ENCODE measurements at places on chromosomes 1 and 21. TPM values are rescaled to one million over a fixed set of nuclear protein-coding genes. Genes with fewer than 3 reads are reported as not detected.

DNA sequence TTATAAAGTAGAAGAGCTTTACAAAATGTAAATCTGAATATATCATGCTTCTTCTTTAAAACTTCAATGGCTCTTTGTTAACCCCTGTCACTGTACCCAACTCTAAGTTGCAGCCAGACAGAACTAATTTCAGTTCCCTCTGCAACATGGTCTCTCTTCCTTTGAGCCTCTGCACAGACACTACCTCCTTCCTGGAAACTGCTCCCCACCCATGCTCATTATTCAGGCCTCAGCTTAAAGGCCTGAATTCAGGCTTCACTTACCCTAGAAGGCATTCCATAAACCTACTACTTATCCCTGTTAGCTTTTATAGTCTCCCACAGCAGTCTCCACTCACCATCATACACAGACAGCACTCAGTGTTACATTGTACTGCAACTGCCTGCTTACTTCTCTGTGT lies 2.6 kb upstream of the EEIG2 start:
- no peak for DNase-seq

DNA sequence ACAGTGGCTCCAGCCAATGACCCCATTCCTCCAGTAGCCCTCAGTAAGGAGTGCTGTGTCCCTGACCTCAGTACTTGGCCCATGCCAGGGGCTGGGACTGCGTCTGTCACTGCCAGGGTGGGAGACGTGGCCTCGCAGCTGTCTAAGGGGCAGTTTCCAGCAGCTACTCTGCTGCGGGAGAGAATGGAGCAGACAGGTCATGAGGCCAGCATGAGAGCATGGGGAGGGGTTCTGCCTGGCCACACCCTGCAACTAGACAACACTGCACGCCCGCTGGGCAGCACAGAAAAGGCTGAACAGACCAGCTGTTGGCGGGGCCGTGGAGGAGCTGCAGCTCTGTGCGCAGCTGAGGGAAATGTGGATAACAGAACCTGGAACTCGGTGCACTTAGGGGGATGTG lies 91.6 kb upstream of the COL6A1 start:
- DNase-seq: peak; percentile 17

OR14I1 gene
- not detected for total RNA-seq

SPRR2B gene
- not detected for total RNA-seq

- peak; percentile 84 for DNase-seq
Observed at GRCh38 chr21:45981151-45982091, at the start of gene COL6A1. Gene COL6A1 (plus strand): TSS chr21:45981770. CDS start chr21:45981851, 81 bp downstream.

GRCh38 chr1:943545-944340 lies 15.3 kb downstream of the NOC2L start:
- no peak for DNase-seq

- peak; percentile 44 for DNase-seq
Observed at GRCh38 chr1:17765444-17766411, 10.6 kb downstream of the ACTL8 start.

GRCh38 chr1:17603091-17603841 lies 63.8 kb downstream of the ARHGEF10L start:
- no peak for DNase-seq

DNA sequence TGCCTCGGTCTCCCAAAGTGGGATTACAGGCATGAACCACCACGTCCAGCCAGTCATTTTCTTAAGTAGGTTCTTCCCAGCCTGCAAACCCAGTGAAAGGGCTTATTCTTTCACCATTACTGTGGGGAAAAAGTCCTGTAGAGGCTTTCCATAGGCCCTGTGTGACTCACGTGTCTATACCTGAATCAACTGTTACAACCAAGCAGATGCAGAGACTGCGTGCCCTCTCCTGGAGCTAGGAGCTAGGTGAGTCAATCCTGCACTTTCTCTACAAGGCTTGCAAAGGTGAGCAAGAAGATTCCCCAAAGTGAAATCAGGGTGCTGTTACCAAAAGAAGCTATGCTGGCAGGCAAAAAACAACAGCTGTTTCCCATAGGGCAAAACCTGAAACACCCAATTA lies 13.8 kb upstream of the MPZL1 start:
- DNase-seq: no peak

DNASE2B gene
- 0.50 TPM for total RNA-seq

VCAM1 gene
- 6.7 TPM for total RNA-seq

AMY1B gene
- not detected for total RNA-seq

RGS1 gene
- total RNA-seq: 1.3 TPM

GRCh38 chr1:33653226-33653625 lies 180.8 kb downstream of the ZSCAN20 start:
- DNase-seq: no peak

DNAJC6 gene
- 0.46 TPM for total RNA-seq

DNA sequence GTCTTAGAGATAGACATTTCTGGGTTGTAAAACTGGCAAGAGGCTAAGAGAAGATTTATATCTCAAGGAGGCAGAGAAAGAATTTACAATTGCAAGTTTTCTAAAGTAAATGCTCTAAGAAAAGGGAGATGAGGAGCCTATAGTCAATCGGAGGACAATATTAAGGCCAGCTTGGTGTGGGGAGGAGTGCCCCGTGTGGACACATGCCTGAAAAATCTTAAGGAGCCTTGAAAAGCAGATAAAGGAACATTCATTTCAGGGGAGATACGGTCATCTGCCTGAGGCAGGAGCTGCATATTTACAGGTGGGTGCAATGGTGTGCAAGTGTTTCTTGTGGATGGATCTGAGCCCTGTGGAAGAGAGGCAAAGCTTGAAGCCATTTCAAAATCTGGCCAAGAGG lies 25.6 kb downstream of the FCRL2 start:
- DNase-seq: no peak

DNA sequence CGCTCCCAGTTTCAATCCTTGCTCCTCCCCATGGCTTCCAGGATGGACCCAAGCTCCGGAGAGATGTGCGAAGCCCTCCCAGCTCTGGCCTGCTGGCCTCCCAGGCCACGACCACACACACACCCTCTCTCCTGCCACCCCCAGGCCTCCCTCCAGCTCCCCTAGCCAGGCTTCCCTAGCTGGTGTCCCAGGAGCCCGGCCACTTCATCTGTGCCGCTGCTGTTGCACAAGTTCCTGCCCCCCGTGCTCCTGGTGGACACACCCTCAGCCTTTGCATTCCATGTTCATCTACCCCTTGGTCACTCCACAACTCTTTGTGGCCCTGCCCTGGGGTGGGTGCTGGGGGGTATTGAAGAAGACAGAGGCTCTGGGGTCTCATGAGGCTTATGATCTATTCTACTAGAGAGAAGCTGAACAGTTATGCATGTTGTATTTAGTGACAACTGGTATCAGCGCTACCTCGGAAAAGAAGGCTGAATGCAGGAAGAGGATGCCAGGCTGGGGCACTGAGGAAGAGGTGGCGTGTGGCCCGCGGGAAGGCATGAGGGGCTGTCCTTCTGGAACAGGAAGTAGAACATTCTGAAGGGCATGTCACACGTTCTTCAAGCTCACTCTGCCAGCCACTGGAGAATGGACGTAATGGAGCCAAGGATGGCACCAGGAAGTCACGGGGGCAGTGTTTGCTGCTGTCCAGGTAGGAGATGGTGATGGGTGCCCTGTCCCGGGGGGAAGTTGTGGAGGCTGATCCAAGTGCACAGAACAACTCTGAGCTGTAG lies 172.4 kb downstream of the PSMG1 start:
- no peak for DNase-seq

GRCh38 chr1:57671750-57672149 lies 247.9 kb upstream of the DAB1 start:
- no peak for DNase-seq

TNFSF4 gene
- 0.28 TPM for total RNA-seq

LIN9 gene
- total RNA-seq: 1.5 TPM

DNA sequence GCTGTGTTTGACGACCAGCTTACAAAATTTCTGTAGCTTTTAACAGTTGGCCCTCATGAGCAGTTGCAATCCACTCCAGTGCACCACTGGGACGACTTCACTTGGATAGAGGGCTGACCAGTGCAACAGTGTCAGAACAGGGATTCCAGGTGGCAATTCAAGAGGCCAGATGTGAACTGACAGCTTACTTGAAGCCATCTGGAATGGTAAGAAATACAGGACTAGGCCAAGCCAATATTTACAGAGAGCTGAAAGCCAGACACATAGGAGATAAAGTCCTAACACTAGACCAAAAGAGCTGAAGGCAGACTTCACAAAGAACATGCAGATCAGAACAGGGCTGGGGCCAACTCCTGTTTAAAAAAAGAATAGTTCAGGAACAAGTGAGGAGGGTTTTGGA lies 93.5 kb upstream of the NFIA start:
- no peak for DNase-seq

IL12RB2 gene
- 3.3 TPM for total RNA-seq

PKP1 gene
- 1.6 TPM for total RNA-seq

GRCh38 chr1:92705446-92705845 lies 79.5 kb downstream of the EVI5 start:
- no peak for DNase-seq

DNA sequence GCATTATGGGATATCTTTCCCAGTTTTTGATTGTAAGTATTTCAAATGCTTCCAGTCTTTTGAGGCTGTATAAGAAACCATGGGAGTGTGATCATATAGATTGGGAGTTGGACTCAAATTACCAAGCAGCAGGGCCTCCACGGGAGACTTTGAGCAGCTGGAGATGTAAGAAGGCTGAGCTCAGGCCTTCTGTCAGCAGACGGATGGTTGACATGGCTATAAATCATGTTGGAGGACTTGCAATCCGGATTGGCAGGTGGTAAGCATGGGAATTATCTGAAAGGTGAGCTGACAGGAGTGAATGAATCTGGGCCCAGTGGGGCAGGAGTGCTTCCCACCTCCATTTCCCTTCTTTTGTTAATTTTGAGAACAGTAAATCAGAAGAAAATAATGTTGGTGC lies 83.2 kb upstream of the PPM1J start:
- no peak for DNase-seq

RHEX gene
- total RNA-seq: 0.95 TPM

DNA sequence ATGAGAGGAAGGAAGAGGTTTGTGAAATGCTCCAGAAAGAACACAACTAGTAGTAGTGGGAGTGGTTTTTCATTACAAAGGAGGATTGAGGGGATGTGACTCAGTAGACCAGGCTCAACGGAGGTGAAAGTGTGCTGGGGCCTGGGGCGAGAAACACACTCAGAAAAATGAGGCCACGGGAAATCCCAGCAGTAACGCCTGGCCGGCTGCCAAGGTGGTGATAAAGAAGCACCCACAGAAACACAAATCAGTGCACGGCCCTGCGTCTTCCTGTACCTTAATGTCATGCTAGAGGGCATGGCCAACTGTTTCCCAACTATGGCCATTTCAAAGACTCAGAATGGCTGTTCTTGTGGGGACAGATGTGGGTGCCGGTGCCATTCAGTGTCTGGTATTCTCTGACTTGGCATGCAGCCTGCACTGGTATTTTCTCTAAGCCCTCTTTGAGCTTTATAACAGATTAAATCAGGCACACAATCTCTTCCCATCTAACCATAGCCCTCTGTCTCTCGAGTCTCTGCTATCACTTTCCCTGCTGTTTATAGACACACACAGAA lies 38.2 kb downstream of the URB2 start:
- peak; percentile 24 for DNase-seq

DNA sequence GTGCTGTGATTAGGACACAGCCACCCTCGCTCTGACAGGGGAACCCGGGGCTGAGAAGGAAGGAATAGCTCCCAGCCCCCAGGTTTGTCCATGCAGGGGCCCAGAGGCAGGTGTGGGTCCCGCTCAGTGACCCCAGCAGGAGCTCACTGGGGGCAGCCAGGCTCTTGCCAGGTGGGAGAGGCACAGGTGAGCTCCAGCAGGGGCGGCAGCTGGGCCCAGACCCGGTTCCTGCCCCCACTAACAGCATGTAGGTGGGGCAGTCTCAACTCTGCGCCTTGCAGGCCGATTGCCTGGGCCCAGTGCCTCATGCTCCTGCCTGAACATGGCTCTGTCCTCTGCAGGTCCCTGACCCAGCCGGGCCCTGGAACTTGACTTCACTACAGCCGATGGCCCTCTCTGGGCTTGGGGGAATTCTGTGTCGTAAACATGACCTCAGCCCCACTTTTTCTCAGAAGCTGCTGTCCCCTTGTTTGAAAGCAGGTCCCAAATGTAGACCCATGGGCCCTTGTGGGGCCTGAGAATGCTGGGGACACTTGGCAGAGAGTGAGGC lies 127.0 kb downstream of the PRDM16 start:
- DNase-seq: no peak

GRCh38 chr1:19635646-19636045 lies 8.5 kb upstream of the NBL1 start:
- no peak for DNase-seq

DNA sequence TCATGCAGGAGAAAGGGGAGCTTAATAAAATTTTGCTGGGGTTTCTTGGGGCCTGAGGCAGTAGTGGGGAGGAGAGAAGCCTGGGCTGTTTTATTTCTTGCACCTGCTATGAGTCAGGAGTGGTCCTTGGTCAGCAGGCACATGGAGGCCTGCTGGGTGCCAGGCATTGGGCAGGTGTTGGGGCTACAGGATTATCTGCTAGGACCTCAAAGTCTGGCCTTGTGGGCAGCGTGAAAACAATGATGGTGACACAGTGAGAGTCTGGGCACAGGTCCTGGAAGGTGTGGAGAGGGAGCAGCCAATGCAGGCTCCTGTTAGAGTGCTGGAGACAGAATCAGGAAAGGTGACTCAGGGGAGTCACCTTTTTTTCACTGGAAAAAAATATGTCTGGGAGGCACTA lies 17.2 kb downstream of the ROR1 start:
- no peak for DNase-seq

- DNase-seq: no peak
Observed at GRCh38 chr1:175562452-175562851, 180.9 kb downstream of the TNR start.

DNA sequence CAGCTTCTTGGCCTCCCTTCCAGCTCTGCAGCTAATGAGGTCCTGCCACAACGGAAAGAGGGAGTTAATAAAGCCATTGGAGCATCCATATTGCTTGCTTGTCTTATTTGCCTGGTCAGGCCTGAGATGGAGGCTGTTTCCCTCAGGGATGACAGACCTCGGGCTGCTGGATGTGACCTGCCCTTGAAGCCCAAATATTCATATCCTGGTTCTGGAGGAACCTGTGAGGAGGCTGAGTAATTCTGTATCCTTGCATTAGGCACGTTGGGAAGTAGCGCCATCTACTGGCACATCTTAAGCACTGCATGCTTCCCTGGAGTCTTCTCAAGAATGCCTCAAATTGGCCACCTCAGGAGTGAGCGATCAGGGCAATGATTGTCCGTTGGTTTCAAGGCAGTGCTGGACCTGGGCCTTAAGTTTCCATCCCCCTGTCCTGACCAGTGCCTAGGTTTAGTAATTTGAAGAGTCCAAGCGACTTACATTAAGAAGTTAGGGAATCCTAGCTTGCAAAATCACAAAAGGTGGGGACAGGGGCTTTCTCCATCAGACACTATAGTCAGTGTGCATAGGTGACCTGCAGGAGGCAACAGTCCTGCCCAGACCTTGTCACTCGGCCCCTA lies 13.8 kb upstream of the NASP start:
- peak; percentile 78 for DNase-seq

Data from psoas muscle (tissue), 8 donors.